ENCODE measurements at places on chromosomes 6 and 20. TPM values are rescaled to one million over a fixed set of nuclear protein-coding genes. Genes with fewer than 3 reads are reported as not detected.

GRCh38 chr20:62628691-62629090 is 13.6 kb upstream of the SLCO4A1 start:
- no peak for DNase-seq
- no peak overlapping the region for H3K4me3 ChIP-seq
- H3K27me3 ChIP-seq = no peaks in the 10 kb centered on the region
- no peak overlapping the region for H3K27ac ChIP-seq

Gene PLCB1
- total RNA-seq = 3.2 TPM

Gene ANGPT4
- total RNA-seq = not detected

DNA sequence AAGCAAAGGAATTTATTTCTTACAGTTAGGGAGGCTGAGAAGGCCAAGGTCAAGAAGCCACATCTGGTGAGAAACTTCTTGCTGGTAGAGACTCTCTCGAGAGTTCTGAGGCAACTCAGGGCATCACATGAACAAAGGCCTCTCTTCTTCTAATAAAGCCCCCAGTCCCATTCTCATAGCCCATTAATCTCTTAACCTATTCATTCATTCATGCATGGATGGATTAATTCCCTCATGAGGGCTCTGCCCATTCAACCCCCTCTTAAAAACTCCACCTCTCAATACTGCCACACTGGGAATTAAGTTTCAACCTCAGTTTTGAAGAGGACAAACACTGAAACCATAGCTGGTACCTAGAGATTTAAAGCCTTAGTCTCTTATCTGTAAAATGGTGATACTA is 217.9 kb upstream of the SPTLC3 start:
- H3K4me1 ChIP-seq = no peaks in the 10 kb centered on the region
- H3K27ac ChIP-seq = no peak overlapping the region
- H3K27me3 ChIP-seq = no peaks in the 10 kb centered on the region
- no peak for DNase-seq
- no peak overlapping the region for H3K4me3 ChIP-seq

- H3K36me3 ChIP-seq = peaks cover 3% of the 10 kb centered on the region
- H3K4me3 ChIP-seq = no peak overlapping the region
- no peaks in the 10 kb centered on the region for H3K27me3 ChIP-seq
- DNase-seq = no peak
- peaks cover 19% of the 10 kb centered on the region for H3K4me1 ChIP-seq
Measured at GRCh38 chr6:90314514-90314913, 17.9 kb upstream of the BACH2 start.

GRCh38 chr20:51628533-51629398 is 86.2 kb upstream of the NFATC2 start:
- H3K27ac ChIP-seq = peak overlapping the region; percentile 3
- H3K27me3 ChIP-seq = peaks cover 49% of the 10 kb centered on the region
- peaks cover 41% of the 10 kb centered on the region for H3K4me1 ChIP-seq
- peaks cover 1% of the 10 kb centered on the region for H3K36me3 ChIP-seq

Gene RBCK1
- 176 TPM for total RNA-seq

Gene RING1
- total RNA-seq = 37.7 TPM

Gene PROKR2
- total RNA-seq = not detected

- H3K27ac ChIP-seq = peak overlapping the region; percentile 17
- DNase-seq = no peak
- H3K4me3 ChIP-seq = no peak overlapping the region
- H3K27me3 ChIP-seq = no peaks in the 10 kb centered on the region
- no peaks in the 10 kb centered on the region for H3K36me3 ChIP-seq
Measured at GRCh38 chr20:50601511-50602431, 89.6 kb downstream of the RIPOR3 start.

- peaks cover 56% of the 10 kb centered on the region for H3K27me3 ChIP-seq
- H3K4me3 ChIP-seq = no peak overlapping the region
- no peaks in the 10 kb centered on the region for H3K4me1 ChIP-seq
- DNase-seq = no peak
- no peak overlapping the region for H3K27ac ChIP-seq
Measured at GRCh38 chr6:150176152-150176551, 33.3 kb downstream of the PPP1R14C start.

- H3K27ac ChIP-seq = no peak overlapping the region
- no peaks in the 10 kb centered on the region for H3K4me1 ChIP-seq
- H3K4me3 ChIP-seq = no peak overlapping the region
- H3K27me3 ChIP-seq = peaks cover 12% of the 10 kb centered on the region
- no peak for DNase-seq
- no peaks in the 10 kb centered on the region for H3K36me3 ChIP-seq
Measured at GRCh38 chr6:39344821-39345280, 22.3 kb upstream of the KCNK16 start.

DNA sequence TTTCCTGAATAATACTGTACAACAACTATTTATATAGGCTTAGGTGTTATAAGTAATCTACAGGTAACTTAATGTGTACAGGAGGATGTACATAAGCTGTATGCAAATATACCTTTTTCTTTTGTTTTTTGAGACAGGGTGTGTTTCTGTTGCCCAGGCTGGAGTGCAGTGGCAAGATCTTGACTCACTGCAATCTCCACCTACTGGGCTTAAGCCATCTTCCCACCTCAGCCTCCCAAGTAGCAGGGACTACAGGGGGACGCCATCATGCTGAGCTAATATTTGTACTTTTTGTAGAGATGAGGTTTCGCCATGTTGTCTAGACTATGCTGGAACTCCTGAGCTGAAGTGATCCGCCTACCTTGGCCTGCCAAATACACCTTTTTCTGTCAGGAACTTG is 191.7 kb upstream of the ZNF217 start:
- H3K36me3 ChIP-seq = no peaks in the 10 kb centered on the region
- H3K27me3 ChIP-seq = no peaks in the 10 kb centered on the region
- peaks cover 22% of the 10 kb centered on the region for H3K4me1 ChIP-seq
- no peak for DNase-seq
- H3K4me3 ChIP-seq = no peak overlapping the region

Gene IPCEF1
- total RNA-seq = 17.6 TPM

Gene HTR1E
- not detected for total RNA-seq

Gene KHDRBS2
- total RNA-seq = not detected

GRCh38 chr20:20207291-20207690 is 155.0 kb downstream of the CFAP61 start:
- no peaks in the 10 kb centered on the region for H3K4me1 ChIP-seq
- no peak for DNase-seq
- H3K27ac ChIP-seq = no peak overlapping the region
- H3K27me3 ChIP-seq = peaks cover 11% of the 10 kb centered on the region
- H3K4me3 ChIP-seq = no peak overlapping the region

Gene EYS
- total RNA-seq = not detected

GRCh38 chr6:165605901-165606739 is 56.9 kb downstream of the PDE10A start:
- no peak overlapping the region for H3K4me3 ChIP-seq
- no peak overlapping the region for H3K27ac ChIP-seq
- H3K36me3 ChIP-seq = no peaks in the 10 kb centered on the region

- H3K4me1 ChIP-seq = peaks cover 61% of the 10 kb centered on the region
- H3K27me3 ChIP-seq = no peaks in the 10 kb centered on the region
- H3K36me3 ChIP-seq = peaks cover 4% of the 10 kb centered on the region
- H3K4me3 ChIP-seq = peak overlapping the region; percentile 97
Measured at GRCh38 chr6:169702840-169703246, 917 bp downstream of the C6orf120 start.

GRCh38 chr6:65289491-65289890 is 417.5 kb downstream of the EYS start:
- H3K27me3 ChIP-seq = no peaks in the 10 kb centered on the region
- peaks cover 1% of the 10 kb centered on the region for H3K36me3 ChIP-seq
- no peak for DNase-seq
- no peaks in the 10 kb centered on the region for H3K4me1 ChIP-seq
- no peak overlapping the region for H3K4me3 ChIP-seq

DNA sequence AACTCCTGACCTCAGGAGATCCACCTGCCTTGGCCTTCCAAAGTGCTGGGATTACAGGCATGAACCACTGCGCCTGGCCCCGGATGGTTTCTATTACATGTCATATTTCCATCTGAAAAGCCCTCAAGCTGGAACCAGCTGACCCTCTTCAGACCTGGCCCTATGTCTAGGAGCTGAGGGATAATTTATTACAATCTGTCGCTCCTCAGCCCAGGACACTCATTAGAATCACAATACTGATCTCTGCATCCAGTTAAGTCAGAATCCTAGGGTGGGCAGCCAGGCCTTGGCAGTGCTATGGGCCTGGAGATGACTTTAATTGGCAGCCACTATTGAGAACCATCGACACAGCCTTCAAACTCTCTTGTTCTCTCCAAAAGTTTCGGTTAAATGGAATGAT is 162.6 kb upstream of the SNX9 start:
- H3K4me3 ChIP-seq = no peak overlapping the region
- H3K27me3 ChIP-seq = no peaks in the 10 kb centered on the region
- no peak overlapping the region for H3K27ac ChIP-seq

- DNase-seq = no peak
- H3K27me3 ChIP-seq = peaks cover 21% of the 10 kb centered on the region
- no peak overlapping the region for H3K27ac ChIP-seq
- no peaks in the 10 kb centered on the region for H3K36me3 ChIP-seq
- H3K4me3 ChIP-seq = no peak overlapping the region
Measured at GRCh38 chr6:139641376-139641775, 266.9 kb upstream of the CITED2 start.

Gene MAN1A1
- total RNA-seq = 26.6 TPM

Gene POLR3F
- total RNA-seq = 12.5 TPM

Gene RGS19
- 40.0 TPM for total RNA-seq

GRCh38 chr6:15260099-15260821 is 14.4 kb downstream of the JARID2 start:
- peaks cover 97% of the 10 kb centered on the region for H3K4me1 ChIP-seq
- H3K4me3 ChIP-seq = peak overlapping the region; percentile 75
- no peaks in the 10 kb centered on the region for H3K27me3 ChIP-seq
- peak overlapping the region; percentile 87 for H3K27ac ChIP-seq
- H3K36me3 ChIP-seq = peaks cover 38% of the 10 kb centered on the region

Gene MRAP2
- total RNA-seq = not detected

GRCh38 chr6:32655203-32655710 is 11.2 kb downstream of the HLA-DQB1 start:
- H3K36me3 ChIP-seq = peaks cover 3% of the 10 kb centered on the region
- no peaks in the 10 kb centered on the region for H3K27me3 ChIP-seq
- H3K27ac ChIP-seq = no peak overlapping the region
- no peak overlapping the region for H3K4me3 ChIP-seq
- H3K4me1 ChIP-seq = peaks cover 8% of the 10 kb centered on the region
- DNase-seq = no peak

DNA sequence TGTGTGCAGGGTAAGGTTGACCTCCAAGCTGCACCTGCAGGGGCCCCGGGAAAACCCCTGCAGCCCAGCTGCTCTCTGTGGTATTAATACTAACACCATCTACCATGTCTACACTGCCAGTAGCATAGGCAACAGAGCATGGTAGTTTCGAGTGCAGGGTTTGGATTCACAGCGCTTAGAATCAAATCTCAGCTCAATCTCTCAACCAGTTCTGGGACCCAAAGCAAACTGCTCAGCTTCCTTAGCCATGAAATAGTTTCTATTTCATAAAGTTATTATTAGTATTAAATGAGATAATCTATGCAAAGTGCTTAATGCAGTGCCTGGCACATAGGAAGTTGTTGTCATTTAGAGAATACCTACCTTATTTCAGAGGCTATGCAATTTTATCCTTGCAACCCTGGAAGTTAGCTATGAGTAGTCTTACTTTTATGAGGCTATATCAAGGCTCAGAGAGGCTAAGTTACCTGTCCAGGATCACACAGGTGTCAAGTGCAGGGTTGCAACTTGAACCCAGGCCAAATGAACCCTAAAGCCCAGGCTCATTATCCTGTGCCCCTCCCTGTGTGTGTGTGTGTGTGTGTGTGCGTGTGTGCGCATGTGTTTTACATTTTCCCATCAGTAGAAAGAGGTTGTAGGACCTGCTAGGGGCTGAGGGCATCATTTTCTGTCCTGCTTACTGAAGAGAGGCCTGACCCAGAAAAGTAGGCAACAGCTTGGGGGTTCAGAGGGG is 27.6 kb upstream of the MRPS18A start:
- H3K27ac ChIP-seq = no peak overlapping the region
- H3K27me3 ChIP-seq = peaks cover 19% of the 10 kb centered on the region
- peaks cover under 1% of the 10 kb centered on the region for H3K4me1 ChIP-seq
- DNase-seq = no peak
- no peak overlapping the region for H3K4me3 ChIP-seq

GRCh38 chr20:44756956-44757355 is 11.3 kb downstream of the KCNK15 start:
- H3K4me3 ChIP-seq = no peak overlapping the region
- no peak for DNase-seq
- H3K27me3 ChIP-seq = no peaks in the 10 kb centered on the region
- H3K27ac ChIP-seq = no peak overlapping the region
- no peaks in the 10 kb centered on the region for H3K4me1 ChIP-seq
- H3K36me3 ChIP-seq = no peaks in the 10 kb centered on the region

DNA sequence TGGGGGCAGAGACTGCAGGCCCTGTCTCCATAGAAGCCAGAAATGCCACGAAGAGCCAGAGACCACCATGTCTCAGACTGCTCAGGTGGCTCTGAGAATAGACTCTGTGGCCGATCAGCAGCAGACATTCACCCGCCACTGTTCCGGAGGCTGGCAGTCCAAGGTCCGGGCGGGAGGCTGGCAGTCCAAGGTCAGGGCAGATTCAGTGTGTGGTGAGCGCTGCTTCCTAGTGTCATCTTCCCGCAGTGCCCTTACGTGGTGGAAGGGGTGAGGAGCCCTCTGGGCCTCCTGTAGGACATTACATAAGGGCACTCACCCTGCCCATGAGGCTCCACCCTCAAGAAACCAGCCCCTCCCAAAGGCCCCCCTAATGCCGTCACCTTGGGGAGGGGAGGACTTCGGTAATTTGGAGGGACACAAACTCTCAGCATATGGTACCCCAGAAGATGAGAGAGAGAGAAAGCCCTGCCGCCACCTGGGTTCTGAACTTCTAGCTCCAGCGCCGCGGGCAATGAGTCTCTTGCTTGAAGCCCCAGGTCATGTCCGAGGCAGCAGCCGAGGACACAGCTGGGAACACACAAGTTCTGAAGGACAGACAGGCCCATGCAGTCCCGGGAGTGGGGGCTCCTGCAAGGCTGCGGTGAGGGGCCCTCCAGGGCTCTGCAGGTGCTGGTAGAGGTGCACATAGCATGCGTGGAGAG is 36.4 kb downstream of the DACT2 start:
- H3K4me3 ChIP-seq = no peak overlapping the region
- peaks cover 17% of the 10 kb centered on the region for H3K4me1 ChIP-seq
- H3K36me3 ChIP-seq = peaks cover 2% of the 10 kb centered on the region
- H3K27ac ChIP-seq = no peak overlapping the region

DNA sequence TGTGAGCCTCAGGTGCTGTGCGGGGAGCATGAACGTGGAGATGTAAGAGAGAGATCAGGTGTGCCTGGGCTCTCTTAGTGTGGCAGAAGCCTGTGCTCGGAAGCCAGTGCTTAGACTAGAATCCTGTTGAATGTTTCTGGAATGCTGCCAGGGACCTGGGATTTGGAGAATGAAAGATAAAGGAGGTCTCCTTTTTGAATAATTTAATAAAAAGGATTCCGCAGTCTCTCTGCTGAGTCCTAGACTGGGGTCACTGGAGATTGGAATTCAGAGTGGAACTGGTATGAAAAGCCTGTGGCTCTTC is 18.8 kb upstream of the EFCAB8 start:
- no peak for DNase-seq
- H3K27ac ChIP-seq = peak overlapping the region; percentile 91
- peaks cover 50% of the 10 kb centered on the region for H3K4me1 ChIP-seq
- H3K36me3 ChIP-seq = peaks cover 23% of the 10 kb centered on the region
- no peaks in the 10 kb centered on the region for H3K27me3 ChIP-seq

GRCh38 chr20:45964006-45964400 is 8.0 kb downstream of the ZNF335 start:
- H3K36me3 ChIP-seq = peaks cover 23% of the 10 kb centered on the region
- H3K4me1 ChIP-seq = no peaks in the 10 kb centered on the region
- no peaks in the 10 kb centered on the region for H3K27me3 ChIP-seq
- no peak overlapping the region for H3K27ac ChIP-seq
- DNase-seq = no peak

Data from activated T-cell treated with anti-CD3 and anti-CD28 coated beads, Interleukin-2, amount 50 U/mL, for 72 hours (primary cell).